ENCODE measurements at places on chromosomes 6 and 20.

- no peak for DNase-seq
Observed at GRCh38 chr20:5056801-5057599, 55.7 kb upstream of the SLC23A2 start.

DNA sequence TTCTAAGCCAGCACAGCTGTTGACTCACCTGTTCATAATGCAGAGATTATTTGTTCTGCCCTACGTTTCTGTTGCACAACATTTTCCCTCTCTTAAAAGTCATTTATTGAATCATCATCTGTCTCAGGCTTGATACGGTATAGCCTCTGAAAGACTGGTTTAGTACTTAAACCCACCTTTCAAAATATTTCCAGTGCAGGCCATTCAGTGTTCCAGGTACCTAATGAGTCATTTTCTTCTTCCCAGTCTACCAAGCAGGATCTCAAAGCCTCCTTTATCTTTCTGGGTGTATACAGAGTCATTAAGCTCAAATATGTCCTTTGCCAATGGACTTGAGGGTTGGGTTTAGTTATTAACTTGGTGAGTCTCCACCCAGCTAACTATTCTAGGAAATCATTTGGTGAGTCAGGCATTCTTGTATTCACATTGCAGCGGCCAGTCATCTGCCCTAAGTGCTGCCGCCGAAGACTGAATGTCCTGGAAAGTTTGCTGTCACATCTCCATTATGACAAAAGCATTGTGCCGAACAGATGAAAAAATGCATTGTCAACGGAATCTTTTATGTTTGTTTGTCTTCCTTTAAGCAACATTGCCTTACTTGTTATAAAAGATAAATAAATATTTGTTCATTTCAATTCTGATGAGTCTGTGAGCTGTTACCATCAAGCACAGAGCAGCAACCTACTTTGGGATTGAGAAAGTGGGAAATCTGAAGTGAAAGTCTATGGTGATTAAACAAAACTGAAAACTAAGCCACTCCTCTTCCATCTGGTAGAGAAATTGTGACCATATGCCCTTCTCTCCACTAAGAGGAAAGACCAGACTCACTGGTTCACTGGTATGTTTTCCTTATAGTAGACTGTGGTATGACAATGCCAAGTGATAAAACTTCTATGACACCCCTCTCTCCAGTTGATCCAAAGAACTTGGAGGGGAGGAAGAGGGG is 14.3 kb upstream of the FAM135A start:
- peak; percentile 41 for DNase-seq

- no peak for DNase-seq
Observed at GRCh38 chr20:63648895-63649589, 4.2 kb downstream of the STMN3 start.

DNA sequence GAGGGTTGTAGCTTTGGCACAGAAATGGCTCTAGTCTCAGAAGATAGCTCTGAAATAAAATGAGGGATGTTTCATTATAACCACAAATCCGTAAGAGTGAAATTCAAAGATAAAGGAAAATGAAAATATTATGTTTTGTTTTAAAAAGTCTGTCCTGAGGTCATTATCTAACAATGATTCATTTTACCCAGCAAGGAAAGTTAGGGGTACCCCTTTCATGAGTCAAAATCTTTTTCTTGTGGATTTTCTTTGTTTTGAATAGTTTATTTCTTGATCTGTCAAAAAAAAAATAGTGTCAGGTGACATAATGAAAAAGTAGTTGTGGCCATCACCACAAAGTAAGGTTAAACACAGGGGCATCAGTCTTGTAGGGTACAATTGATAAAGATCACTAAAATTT is 59.7 kb upstream of the MYB start:
- no peak for DNase-seq

DNA sequence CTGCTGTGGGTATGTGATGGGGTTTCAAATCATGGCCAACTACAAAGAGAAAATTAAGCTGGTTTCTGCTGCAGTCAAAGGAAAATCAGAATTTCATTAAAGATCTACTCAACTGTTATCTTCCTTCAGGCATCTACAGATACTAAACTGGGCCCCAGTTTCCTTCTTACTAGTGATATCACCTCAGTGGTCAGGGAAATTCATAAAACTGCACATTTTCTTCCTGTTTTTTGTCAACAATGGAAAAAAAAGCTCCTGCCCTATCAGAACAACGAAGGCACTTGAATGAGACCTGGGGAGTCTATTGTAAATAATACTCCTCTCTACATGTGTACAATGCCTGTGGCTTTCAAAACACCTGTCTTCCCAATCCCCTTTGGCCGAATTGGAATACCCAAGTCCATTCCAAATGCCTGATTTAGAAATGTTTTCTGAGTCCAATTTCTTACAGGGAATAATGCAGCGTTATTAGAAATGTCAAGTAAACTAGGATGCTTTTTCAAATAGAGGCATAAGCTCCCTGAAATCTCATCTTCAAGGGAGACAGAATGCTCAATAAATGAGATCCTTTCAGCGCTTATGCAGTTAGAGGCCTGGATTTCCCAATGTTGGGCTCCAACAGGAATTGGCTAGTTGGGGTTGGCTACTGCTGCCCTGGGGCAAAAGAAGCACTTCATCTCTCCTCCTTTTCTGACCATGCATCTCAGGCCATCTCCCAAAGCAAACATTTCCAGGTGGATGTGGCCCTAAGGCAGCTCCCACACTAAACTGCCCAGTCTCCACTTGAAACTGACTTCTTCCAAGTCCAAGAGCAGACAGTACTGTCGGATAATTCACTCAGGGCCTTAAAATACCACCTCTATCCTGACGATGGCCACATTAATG is 143.3 kb downstream of the NFATC2 start:
- DNase-seq: no peak

GRCh38 chr6:145502416-145502815 is 232.9 kb downstream of the EPM2A start:
- DNase-seq: no peak

GRCh38 chr6:141437685-141438084 is 695.0 kb upstream of the GJE1 start:
- no peak for DNase-seq

DNA sequence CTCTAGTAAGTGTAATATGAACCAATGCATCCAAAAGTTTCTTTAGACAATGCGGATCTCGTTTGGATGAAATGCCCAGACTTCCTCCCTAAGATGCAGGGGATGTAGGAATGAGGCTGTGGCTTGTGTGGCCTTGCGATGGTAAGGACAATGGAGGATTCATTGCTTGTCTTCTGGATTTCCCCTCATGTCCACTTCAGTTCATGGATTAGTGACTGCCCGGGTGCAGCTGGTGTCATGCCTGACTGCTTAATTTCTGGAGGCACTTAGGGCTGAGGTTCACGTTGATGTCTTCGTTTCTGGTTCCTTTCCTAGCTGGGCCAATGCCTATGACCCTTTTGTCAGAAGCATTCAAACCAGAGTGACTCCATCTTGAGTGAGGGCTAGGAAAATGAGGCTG is 93.8 kb downstream of the SCP2D1 start:
- no peak for DNase-seq

GRCh38 chr20:38798266-38798665 is 7.2 kb upstream of the PPP1R16B start:
- no peak for DNase-seq

DNA sequence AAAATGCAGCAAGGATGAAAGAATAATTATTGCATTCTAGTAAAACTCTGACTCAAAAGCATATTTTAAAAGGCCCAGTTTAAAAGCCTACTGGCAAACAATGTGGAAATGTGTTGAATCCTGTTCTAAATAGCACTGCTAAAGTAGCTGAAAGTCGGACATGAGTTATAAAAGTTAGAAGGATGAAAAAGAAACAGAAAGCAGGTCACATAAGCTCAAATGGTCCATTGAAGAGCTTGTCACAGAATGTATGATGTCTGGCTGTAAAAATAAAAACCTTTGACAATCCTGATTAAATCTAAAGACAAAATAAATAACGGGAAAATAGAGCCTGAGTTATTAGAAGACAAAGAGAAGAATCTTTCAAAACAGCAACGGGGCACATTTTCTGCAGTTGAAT is 218.6 kb upstream of the UFL1 start:
- DNase-seq: no peak

- DNase-seq: no peak
Observed at GRCh38 chr6:21586740-21587178, 6.8 kb upstream of the SOX4 start.

DNA sequence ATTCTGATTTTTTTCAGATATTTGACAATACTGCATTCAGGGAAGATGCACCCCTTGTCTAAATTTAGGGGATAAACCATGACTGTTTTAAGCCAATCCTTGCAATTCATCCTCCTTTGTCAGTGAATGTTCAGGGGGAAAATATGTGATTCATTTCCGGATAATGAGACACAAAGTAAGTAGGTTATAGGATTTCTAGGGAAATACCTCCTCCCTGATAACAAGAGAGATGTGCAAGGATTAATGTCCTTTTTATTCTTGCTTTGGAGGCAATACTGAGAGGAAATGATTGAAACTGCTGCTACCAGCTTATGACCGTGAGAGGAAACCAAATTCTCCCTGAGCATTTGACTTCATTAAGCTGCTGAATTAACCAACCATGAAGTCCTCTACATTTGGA is 161.3 kb upstream of the EYA4 start:
- no peak for DNase-seq

GRCh38 chr6:28807682-28808280 is 116.0 kb downstream of the TRIM27 start:
- no peak for DNase-seq

GRCh38 chr6:15264902-15265761 is 19.3 kb downstream of the JARID2 start:
- no peak for DNase-seq

DNA sequence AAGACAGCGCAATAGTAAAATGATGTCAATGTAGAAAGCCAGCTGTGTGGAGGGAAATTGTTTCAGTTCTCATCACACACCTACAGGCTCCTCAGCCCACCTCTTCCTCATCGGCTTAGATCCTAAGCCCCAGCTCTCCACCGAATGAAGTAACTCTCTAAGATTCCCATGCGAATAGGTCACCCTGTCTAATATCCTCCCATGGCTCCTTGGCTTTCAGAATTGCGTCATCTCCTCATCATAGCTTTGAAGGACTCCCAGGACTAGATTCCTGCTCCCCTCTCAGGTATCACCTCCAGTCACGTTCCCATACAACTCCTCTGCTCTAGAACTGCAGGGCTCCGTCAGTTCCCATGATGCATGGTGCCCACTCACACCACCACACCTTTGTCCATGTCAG is 16.2 kb upstream of the SLC22A16 start:
- no peak for DNase-seq

GRCh38 chr6:16481697-16482399 is 243.5 kb downstream of the GMPR start:
- no peak for DNase-seq

DNA sequence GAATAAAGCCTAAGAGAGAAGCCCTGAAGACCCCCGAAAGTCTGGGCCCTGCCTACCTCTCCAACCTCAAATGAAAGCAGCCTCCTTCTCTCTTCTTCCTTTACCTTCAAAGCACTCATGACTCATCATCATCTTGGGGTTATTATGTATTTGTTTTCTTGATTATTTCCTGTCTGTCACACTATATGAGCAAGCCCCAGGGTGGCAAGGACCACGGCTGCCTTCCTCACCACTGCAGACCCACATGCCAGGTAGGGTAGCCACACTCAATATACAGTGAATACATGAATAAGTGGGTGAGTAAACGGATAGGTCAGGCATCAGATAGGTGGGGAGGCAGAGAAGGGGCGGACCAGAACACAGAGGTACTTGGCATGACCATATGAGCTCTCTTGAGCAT is 8.8 kb downstream of the WFDC3 start:
- DNase-seq: no peak

- no peak for DNase-seq
Observed at GRCh38 chr6:33568826-33569570, 11.1 kb downstream of the BAK1 start.

GRCh38 chr6:12024699-12025434 is 12.8 kb downstream of the HIVEP1 start:
- DNase-seq: no peak

DNA sequence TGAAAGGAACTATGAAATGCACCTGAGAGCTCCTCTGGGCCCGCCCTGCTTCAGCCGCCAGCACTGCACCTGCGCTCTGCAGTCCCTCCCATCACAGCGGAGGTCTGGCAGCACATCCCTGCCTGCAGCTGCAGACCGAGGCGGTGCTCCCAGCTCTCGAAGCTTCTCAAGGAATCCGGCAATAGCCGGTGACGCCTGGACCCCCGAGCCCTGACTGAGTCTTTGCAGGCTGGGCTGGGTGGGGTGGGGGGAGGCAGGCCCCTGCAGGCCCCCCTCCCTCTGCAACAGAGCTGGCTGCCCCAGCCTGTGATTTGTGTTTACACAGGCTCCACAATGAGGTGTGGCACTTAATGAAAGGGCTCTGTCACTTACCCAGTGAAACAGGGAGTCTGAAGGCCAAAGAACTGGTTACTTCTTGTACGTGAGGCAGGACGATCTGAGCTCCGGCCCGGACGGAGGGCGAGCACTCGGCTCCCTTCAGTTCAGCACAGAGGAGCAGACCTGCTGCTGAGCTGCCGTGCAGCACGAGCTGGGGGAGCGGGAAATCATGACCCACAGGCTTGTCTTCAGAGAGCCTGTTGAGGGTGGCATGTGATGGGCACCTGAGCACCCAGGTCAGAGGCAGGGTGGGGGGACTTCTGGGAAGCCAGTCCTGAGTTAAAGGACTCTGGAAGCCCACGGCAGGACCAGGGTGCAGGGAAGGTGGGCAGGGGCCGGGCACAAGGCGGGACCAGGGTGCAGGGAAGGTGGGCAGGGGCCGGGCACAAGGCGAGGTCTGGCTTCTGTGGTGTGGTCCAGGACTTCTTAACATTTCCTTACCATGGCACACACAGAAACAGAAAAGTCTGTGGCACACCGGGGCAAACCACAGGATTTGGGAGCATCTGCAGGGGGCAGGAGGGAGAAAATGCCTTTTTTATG is 192.3 kb upstream of the THBS2 start:
- no peak for DNase-seq

GRCh38 chr6:14317387-14317970 is 199.9 kb downstream of the CD83 start:
- no peak for DNase-seq

- DNase-seq: no peak
Observed at GRCh38 chr20:63898882-63899558, 4.1 kb downstream of the DNAJC5 start.

DNA sequence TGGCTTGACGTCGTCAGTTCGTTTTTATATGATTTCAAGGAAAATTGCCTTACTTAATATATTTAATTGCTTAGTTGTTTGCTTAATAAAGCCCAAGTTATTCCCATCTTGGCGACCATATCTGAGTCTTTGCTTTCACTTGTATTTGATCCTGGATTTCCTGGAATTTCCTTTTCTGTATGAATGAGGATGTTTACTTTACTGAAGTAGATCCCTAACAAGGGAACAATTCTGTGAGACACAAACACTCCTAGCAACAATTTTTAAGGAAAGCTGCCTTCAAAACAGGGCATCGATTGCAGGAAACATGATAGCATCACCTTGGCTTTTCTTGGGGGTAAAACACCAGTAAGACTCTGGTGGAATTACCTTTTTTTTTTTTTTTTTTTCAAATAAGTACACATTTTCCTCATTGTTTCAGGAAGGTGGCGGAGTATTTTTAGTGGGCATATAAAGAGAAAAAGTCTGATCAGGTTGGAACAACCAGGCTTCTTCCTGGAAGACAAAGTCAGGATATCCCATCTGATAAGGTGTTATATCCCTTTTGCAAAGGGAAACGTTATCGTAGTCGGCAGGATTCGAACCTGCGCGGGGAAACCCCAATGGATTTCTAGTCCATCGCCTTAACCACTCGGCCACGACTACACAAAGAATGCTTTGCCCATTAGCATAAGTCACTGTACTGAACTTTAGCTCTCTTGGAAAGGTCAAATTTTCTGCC is 68.5 kb upstream of the ZNF184 start:
- no peak for DNase-seq

- no peak for DNase-seq
Observed at GRCh38 chr6:41462033-41462432, 84.1 kb upstream of the FOXP4 start.

- DNase-seq: peak; percentile 56
Observed at GRCh38 chr6:146582857-146583256, 15.9 kb upstream of the ADGB start.
